ENCODE measurements at places on chromosomes 13 and 19.

DNA sequence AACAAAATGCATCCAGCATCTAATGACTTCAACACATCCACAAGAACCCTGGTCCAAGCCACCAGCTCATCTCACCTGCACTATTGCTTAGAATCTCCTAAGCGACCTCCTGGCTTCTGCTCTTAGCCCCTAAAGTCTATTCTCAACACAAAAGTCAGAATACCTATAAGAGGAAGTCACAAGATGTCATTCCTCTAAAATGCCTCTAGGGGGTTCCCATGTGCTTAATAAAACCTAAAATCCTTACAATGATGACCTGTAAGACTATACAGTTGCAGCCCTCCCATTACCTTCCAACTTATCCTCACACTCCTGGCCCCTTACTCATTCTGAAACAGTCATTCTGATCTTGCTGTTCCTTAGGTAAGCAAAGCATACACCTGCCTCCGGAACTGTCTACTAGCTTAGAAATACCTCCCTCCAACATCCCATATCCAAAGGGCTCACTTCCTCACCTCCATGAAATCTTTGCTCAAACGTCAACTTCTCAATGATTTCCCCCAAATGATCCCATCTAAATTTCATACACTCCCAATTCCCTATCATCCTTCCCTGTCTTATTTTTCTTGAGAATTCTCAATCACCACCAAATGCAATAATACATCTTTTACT is 10.0 kb downstream of the ATP7B start:
- peak; percentile 74 for DNase-seq

GRCh38 chr19:11005521-11005920 is 44.7 kb downstream of the SMARCA4 start:
- no peak for DNase-seq

DNA sequence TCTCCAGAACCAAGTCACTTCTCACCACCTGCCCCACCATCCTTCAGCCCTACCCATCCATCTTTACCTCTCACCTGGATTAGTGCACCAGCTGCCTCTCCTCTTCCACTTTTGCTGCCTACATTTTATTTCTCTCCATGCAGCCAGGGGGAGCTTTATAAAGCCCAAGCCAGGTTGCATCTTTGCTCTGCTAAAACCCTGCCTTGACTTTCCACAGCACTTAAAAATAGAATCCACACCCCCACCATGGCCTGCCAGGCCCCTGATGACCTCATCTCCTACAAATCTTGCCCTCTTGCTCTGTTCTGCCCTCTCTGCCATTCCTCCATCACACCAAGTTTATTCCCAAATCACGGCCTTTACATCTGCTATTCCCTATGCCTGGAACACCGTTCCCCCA is 1.8 kb downstream of the HOOK2 start:
- no peak for DNase-seq

GRCh38 chr19:6811906-6812305 is 39.4 kb downstream of the VAV1 start:
- DNase-seq: peak; percentile 44

DNA sequence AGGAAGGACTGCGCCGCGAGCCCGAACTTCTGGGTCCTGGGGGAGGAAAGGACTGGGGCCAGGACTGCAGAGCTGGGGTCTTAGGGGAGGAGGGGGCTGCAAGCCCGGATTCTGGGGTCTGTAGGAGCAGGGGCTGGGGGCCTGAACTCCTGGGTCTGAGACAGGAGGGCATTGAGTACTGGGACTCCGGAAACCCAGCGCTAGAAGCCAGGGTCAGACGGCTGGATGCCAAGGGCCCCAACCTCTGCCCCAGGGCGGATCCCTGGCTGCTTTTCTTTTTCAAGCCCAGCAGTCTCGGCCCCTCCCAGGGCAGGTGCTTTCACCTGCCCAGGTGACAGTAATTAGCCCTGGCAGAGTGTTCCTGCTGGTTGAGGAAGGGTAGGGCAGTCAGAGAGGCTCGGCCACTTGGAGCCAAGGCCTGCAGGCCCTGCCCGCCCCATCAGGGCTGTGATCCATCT is 2.3 kb downstream of the MYH14 start:
- no peak for DNase-seq

GRCh38 chr13:87084192-87084591 is 587.0 kb upstream of the SLITRK5 start:
- no peak for DNase-seq

- no peak for DNase-seq
Measured at GRCh38 chr13:42633495-42633894, 59.5 kb downstream of the TNFSF11 start.

DNA sequence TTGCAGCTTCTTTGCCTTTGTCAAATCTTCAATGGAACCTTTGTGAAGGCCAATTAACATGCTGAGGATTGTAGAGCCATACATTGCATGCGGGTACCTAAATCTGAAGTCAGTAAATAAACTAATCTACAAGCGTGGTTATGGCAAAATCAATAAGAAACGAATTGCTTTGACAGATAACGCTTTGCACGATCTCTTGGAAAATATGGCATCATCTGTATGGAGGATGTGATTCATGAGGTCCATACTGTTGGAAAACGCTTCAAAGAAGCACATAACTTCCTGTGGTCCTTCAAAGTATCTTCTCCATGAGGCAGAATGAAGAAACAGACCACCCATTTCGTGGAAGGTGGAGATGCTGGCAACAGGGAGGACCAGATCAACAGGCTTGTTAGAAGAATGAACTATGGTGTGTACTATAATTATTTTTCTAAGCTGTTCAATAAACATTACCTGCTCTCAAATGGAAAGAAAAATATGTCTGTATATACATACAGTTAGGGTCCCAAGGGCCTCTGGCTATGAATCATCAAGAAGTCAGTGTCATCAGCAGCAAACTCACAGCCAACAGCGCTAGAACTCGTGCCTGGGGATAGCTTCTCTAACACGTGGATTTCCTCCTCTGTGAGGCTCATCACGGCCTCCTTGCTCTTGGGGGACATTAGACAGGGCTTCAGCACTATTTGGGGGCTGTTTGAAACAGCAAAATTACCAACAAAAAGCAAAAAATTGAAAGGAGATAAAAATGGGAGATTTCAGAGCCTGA is 2.9 kb upstream of the CD70 start:
- DNase-seq: no peak
